ENCODE measurements at places on chromosomes 5 and 9. TPM values are rescaled to one million over a fixed set of nuclear protein-coding genes. Genes with fewer than 3 reads are reported as not detected.

The DMRT3 gene
- 0.58 TPM for total RNA-seq

The SPINK13 gene
- total RNA-seq, result not detected

The GPR151 gene
- not detected for total RNA-seq

The NTRK2 gene
- 66.0 TPM for total RNA-seq

The SLIT3 gene
- 40.6 TPM for total RNA-seq

The OR2V2 gene
- not detected for total RNA-seq

The KCNN2 gene
- total RNA-seq, result 13.1 TPM
